Stimulated activated naive CD4-positive, alpha-beta T cell treated with Interleukin-2 at 50 U/mL for 16 hours (primary cell): ENCODE measurements at places on chromosomes 1 and 21.
A peak's percentile ranks its signal among the peaks of the same experiment; 100 is the strongest.

- no peak for DNase-seq
Observed at GRCh38 chr1:150282558-150282958, 204 bp downstream of the CIART start.

DNA sequence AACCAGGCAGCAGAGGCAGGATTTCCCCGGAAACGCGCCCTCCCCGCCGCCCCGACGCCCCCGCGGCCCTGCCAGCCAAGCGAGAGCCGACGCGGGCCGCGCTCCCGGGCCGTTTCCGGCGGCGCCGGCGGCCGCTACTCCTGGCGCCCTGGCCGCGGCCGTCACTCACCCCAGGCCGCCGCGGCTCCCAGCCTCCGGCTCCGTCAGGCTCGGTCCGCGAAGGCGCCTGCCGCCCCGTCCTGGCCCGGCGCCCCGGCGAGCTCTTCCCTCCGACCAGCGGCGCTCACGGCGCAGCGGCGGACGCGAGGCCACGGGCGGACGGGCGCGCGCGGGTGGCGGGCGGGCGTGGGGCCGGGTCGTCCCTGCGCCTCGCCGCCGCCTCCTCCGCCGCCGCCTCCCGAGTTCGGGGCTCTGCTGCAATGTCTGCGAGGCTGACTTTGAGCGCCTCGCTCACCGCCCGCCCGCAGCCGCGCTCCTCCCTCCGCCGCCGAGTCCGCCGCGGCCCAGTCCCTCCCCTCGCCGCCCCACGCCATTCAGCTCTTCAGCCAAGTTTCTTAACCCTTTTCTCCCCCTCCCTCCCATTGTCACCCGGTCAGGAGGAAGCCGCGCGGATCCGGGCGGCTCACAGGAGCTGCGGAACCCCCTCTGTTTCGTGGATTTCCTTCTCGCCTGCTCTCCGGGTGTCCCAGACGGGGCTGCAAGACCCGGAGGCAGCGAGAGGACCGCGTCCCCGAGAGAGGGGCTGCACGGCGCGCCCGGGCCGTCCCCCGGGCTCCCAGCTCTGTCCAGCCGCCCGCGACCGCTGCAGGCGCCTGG is at the start of gene NRIP1:
NRIP1 (minus strand) TSS at position 425 of the 816 bp plus-strand sequence. CDS start 96,808 bp downstream, outside the sequence.
- DNase-seq = peak; percentile 74

DNA sequence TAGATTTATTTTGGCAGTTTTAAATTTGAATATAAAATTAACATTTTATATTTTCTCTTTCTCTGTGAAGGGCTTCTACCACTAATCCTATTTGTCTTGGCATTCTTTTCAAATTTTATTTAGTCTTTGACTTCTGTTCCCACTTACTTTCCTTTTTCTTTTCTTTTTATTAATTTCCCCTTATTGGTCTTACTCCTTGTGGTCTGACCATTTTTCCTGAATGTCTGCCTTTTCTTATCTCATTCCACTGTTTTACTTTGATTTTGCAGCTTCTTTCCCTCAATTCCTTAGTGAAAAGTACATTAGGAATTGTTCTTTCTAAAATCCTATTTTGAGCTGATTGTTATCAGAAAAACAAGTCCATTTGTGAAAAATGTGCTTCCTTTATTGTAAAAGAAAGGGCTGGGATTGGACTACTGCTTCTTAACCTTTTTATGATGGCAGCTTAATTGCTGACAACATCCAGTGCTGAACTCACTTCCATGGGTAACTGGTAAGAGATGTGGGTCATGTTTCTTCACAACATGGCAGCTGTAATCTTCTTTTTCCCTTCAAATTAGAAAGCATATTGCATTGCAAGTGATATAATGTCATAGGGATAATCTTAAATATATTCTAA is 284.6 kb downstream of the DNM3 start:
- DNase-seq = no peak

DNA sequence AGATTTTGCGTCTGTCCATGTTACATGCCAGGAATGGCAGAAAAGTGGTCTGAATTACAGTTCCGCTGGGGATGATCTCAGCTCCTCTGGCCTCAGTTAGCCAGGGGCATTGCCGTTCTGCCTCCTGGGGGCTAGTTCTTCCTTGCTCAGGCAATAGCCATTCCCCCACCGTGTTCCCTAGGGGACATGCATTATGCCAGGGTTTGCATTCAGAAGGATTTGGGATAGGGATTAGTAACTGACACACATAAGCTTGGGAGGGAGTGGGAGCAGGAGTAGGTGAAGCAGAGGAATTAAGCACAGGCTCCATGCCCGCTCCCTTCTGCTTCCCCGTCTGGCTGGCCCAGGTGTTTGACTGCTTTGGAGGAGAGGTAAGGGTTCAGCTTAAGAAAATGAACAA is 12.7 kb downstream of the LRRC71 start:
- no peak for DNase-seq

GRCh38 chr1:211683396-211684297 is 8.2 kb upstream of the NEK2 start:
- no peak for DNase-seq

DNA sequence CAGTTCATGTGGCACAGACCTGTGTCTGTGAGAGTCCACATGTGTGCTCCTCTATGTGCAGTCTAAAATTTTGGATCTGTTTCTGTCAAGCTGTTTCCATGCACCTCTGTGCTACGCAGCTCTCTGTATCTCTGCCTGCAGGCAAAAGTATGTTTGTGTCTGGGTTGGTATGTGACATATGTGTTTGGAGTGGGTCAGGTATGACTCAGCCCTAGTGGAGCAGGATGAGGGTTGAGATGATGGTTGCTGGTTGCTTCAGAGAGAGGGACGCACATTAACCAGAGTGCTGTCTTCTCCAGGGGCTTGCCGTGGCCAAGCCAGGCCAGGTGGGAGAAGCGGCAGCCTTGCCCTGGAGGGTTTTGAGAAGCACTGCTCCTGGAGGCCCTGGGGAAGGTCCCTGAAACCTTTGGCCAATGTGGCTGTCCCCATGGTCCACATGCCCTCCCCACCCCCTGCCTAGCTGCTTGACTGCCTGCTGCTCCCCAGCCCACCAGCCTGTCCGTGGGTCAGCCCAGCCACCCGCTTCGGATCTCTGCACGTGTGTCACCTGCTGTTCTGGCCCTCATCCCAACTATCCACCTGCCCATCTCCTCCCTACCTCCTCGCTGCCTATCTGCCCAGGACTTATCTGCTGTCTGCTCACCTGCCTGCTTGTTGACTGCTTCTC is 4.1 kb upstream of the EVA1B start:
- no peak for DNase-seq

DNA sequence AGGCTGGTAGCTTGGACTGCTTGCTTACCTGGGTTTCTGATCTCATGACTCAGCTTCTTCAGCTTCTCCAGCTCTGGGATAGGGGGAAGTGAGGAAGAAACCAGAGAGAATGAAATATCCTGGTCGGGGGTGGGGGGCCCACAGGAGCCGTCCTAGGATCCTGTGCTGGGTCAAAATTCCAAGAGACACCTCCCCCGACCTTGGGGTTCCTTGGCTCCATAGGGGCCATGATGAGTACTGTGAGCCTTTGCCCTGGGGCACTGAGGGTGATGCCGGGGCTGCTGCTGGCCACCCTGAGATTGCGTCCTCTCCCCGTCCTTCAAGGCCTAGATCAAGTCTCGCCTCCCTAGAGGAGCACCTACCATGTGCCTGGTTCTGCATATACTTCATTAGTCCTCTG is 40.0 kb downstream of the MYOM3 start:
- no peak for DNase-seq

- no peak for DNase-seq
Observed at GRCh38 chr1:199303035-199303434, 664.2 kb downstream of the PTPRC start.

DNA sequence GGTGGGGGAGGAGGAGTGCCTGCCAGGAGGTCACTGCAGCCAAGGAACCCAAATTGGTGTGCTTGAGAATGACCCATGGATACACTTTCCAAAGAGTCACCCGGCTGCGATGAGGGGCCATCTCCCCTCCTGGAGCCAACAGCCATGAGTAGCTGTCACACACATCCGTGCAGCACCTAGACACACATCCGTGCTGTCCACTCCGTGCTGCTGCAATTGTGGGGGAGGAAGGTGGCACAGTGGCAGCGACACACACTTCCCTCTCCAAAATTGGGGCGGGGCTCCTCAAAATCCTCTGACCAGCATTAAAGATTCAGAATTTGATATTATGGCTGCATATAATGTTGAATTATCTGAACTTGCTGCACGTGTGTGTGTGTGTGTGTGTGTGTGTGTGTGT is 15.8 kb downstream of the TP73 start:
- no peak for DNase-seq

- no peak for DNase-seq
Observed at GRCh38 chr1:171158096-171158495, 27.0 kb upstream of the FMO2 start.

- no peak for DNase-seq
Observed at GRCh38 chr21:44764319-44765230, 37.0 kb downstream of the UBE2G2 start.

DNA sequence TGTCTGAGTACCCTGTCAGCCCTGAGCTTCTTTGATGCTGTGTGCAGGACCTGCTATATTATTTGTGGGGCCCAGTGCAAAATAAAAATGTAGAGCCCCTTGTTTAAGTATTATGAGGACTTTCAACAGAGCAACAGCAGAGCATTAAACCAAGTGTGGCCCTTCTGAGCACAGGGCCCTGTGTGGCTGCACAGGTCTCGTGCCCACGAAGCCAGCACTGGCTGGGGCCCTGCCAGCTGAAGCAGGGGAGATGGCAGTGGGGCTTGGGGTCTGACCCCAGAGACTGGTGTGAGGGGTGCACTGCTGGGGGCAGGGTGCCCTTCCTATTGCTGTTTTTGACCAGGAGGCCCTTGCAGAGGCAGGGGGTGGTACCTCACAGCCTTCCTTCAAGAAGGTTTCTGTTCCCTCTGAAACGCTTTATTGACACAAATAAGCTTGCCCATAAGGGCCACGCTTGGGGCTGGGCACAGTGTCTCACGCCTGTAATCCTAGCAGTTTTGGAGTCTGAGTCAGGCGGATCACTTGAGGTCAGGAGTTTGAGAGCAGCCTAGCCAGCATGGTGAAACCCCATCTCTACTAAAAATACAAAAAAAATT is 2.2 kb upstream of the SEMA4A start:
- no peak for DNase-seq

- no peak for DNase-seq
Observed at GRCh38 chr1:97740891-97741290, 179.9 kb downstream of the DPYD start.

DNA sequence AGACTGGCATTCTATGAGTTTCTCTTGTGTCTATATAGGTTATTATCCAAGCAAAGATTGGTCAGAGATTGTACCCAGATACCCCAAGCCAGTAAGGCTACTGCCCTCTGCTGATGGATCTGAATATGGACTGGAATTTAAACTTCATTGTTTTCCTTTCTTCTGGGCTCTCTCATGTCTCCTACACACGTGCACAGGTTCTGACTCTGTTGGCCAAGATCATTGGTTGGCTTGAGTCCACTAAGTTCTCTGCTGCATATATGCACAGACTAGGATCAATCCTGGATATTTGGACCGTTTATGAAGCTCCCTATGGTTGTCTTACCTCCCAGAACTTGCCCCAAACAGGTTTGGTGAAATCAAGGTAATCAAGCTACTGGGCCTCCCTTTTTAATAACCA is 69.7 kb downstream of the CC2D1B start:
- no peak for DNase-seq

GRCh38 chr21:34039678-34040382 is 33.5 kb upstream of the MRPS6 start:
- DNase-seq = no peak

DNA sequence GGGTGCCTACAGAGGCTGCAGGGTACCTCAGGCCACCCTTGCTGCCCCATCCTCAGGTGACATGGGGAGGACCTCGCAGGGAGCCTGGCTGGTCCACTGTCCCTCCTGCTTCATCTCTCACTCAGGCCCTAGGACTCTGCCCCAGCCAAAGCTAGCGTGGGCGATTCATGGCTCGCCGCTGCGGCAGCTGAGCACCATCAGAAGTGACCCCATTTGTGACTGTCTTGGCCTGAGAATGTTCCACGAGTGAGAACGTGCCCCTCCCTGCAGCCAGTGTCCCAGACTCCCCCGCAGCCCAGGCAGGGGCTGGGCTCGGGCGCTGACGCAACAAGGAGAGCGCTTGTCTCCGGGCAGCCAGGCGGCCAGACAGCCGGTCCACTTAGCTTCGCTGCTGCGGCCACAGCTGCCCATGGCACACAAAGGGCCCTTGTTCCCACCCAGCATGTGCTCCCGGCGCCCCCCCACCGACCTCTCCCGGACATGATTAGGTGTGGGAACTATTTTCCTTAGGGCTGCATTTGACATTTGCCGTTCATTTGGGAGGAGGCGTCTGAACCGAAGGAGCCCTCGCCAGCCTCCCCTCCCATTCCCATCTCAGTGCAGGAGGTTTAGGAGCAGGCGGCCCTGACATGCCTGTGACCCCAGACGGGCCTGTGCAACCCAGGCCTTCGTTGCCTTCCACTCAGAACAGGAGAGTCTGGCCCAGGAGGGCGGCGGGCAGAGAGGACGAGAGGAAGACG is 19.3 kb upstream of the POFUT2 start:
- DNase-seq = no peak

DNA sequence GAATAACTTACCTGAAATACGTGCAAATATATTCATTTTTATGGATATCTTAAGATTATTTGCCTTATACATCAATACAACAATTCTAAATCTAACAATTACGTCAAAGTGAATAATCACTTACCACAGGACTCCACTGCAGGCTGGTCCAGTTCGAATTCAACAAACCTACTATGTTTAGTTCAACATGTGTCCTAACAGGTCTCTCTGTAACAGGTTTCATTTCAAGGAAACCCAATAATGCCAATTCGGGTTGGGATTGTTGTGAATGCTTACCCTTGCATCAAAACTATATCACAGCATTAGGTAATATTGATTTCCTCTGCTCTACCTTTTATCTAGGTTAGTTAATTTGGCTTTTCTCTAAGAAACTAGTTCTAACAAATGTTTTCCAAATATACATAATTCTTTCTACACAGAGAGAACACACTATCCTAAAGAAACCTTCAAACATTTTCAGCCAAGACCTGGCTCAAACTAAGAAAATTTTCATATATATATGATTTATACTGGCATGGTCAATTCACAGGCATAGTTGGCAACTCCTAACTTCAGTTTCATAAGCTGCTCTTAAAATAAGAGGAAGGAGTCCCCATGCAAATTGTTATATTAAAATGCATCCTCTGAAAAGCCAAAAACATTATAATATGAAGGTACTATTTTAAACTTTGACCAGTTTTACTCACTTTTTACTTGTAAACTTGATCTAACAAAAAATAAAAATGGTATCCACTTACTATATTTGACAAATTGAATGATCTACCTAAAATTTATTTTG is 4.5 kb downstream of the IVNS1ABP start:
- no peak for DNase-seq
